ENCODE measurements at places on chromosomes 2 and 18.

DNA sequence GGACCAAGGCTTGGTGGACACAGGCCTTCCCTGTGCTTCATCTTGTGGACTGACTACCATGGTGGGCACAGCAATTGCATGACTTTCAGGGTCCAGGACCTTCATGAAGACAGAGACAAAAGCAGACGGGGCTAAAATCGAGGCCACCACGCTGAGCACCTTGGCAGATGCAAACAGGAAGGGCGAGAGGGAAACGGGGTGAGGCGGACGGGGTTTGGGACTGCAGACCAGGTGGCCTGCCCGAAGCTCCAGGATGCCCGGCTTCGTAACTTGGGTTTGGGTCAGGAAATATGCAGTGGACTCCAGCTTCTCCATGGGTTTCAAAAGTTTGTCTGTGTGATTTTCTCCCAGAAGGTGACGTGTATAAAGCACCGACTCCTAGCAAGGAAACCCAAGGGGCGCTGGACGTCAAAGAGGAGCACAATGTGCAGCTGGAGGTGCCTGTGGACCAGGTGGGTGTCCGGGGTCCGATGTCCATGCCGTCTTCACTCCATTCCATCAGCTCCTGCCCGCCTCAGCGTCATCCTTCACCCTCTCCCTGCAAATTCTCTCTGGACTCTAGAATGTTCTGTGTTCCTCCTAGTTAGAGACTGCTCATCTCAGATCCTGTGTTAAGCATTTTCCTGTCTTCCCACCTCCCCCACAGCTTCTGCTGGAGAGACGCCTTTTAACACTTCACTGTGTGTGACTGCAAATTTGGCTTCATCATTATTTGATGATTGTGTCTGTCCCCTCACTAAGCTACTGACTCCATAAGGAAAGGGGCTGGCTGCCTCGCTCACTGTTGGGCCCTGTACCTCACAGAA lies 65.8 kb downstream of the DCDC2C start:
- no peak for DNase-seq

GRCh38 chr2:197804049-197804757 lies at the start of gene PLCL1:
Gene PLCL1 (plus strand): TSS chr2:197804593.
- DNase-seq: peak; percentile 81

DNA sequence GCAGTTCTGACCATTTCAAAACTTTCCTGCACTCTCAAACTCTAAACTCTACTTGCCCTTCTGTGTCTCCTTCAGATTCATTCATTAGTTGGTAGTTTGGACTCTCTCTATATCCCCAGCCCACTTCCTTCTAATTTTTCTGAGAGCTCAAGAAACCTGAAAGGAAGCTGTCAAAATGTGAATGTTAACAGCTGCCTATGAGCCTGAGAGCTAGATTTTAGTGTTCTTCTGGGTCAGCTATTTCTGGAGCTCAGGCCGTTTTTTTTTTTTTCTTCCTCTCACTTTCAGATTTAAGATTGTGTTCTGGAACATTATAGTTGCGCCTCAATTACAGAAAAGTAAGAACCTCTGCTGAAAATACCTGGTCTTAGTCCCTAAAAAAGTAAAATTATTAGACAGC lies 73.1 kb downstream of the RTN4 start:
- no peak for DNase-seq

- no peak for DNase-seq
Measured at GRCh38 chr2:30655660-30656059, 151.6 kb downstream of the CAPN13 start.

GRCh38 chr2:238425979-238426567 lies 654 bp upstream of the ASB1 start:
- DNase-seq: peak; percentile 49

DNA sequence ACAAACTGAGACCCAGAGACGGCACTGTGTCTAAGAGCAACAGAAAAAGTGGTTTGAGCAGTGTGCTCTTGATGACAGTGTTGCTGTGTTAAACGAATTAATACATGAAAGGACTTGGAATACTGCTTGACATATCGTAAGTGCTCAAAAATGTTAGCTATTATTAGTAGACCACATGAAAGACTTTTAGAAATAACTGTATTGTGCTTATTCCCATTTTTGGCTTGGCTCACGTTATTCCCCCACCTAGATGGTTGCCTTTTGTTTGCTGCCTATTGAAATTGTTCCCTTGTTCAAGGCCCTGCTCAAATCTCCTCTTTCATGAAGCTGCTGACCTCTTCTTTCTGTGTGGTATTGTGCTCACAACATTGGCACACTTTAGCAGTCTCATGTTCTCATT lies 27.8 kb upstream of the C2orf74 start:
- no peak for DNase-seq

DNA sequence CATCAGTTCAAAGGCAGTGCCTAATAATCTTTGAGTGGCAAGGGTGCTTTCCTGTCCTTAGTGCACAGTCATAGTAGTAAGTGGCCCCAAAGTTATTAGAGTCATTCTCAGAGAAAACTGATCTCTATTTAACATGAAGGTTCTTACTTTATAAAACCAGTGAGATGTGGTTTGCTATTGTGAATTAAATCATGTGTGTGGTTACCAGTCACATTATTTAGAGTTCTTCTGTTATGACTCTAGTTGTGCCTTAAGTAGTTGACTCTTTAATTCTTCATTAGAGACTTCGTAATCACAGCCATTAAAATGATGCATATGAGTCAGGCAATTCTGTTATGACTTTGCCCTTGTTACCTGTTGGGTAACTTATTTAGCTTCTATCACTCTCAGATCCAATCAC lies 1392.9 kb upstream of the ACVR2A start:
- DNase-seq: no peak

DNA sequence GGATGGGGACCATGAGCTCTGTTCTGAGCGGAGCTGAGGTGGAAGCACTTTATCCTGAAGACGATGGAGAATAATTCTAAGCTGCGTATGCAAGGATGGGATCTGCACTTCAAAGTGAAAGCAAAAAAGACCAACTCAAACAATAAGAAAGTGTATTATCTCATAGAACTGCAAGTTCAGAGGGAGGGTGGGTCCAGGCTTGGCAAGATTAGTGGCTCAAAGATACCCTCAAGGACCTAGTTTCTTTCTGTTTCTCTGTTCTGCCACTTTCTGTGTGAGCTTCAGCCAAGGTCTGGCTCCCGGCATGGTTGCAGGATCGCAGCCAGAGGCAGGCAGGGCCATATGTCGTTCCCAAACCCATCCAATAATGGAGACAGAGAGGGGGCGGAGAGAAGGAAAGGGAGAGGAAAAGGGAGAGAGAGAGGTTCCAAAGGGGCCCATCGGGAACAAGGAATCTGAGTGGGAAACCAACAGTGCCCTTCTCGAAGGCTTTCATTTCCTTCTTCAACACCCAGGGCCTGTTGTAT lies 169.2 kb upstream of the NCK2 start:
- DNase-seq: no peak

DNA sequence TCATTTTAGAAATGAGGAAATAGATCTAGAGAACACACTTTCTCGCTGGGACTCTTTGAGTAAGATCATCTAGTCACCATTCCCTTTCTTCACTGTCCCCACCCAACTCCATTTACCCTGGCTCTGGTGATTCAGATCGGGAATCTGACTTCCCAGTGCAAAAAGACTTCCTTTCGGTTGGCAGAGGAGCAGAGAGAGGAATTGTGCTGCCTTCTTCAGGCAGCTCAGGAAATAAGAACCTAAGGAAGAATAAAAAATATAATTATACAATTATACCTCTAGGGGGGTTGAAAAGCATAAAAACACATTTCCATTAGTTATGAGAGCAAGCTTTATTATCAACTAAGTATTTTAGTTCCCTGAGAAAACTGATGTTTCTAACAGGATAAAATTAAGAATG lies 9.3 kb upstream of the MPP4 start:
- DNase-seq: no peak

DNA sequence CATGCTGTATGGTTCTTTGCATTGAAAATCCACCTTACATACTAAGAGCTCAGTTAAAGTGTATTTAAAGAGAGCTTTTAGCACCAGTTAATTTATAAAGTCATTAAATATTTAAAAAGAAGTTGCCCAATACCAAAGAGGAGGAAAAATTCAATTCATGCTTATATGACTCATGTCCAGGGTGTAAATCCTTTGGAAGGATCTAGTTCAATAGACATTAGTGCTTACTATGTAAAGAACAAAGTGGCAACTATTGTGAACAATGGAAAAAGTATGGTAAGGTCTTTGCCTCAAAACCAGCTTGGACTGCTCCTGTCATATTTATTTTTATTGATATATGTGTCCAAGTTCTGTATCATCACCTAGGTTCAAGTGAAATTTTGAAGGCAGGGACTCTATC lies 90.5 kb downstream of the SCN9A start:
- DNase-seq: no peak

DNA sequence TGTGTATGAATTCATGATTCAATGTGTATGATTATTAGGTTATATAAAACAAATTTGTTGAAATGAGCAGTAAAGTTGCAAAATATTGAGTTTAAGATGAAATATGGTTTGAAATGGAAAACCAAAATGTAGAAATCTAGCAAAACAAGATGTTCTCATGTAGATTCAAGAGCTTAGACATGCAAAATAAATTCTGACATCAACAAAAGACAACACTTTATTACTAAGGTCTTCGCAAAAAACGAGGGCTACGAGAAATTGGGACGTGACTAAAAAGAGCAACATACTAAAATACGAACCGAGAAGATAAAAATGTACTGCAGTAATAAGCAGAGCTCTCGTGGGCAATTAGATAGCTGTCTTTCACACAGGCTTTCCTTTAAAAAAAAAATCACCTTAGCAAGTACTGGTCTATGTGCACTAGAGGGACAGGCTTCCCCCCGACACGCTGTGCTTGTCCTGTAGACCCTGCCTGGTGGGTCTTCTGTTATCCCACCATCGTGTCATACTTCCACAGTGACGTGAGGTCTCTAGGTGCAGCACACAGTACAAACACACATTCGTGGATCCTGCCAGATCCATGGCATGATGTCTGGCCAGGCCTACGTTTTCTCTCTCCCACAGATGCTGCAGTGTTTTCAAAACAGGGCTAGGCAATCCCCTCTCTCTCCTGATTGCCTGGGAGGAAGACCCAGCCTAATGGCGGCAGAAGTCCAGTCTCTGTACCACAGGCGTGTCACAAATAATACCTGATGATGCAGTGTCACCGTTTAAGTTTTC lies 240.8 kb downstream of the TCF4 start:
- DNase-seq: no peak

DNA sequence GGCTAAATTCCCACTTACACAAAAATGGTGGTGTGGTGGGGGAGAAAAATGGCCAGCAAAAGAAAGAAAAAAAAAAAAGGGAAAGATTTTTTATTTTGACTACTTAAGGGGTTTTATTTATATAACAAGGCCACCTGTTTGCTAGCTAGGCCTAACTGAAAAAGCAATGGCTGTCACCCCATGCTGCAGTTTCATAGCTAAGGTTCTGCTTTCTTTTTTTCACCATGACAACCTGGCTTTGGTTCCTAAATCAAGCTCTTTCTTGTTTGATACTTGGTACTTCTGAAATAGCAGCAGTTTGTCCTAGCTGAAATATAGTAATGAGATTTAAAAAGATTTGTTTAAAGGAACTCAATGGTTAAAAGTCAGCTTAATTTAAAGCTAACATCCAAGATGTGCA lies 433.2 kb upstream of the MEX3C start:
- no peak for DNase-seq

- no peak for DNase-seq
Measured at GRCh38 chr18:36511791-36512352, 214.4 kb downstream of the FHOD3 start.

DNA sequence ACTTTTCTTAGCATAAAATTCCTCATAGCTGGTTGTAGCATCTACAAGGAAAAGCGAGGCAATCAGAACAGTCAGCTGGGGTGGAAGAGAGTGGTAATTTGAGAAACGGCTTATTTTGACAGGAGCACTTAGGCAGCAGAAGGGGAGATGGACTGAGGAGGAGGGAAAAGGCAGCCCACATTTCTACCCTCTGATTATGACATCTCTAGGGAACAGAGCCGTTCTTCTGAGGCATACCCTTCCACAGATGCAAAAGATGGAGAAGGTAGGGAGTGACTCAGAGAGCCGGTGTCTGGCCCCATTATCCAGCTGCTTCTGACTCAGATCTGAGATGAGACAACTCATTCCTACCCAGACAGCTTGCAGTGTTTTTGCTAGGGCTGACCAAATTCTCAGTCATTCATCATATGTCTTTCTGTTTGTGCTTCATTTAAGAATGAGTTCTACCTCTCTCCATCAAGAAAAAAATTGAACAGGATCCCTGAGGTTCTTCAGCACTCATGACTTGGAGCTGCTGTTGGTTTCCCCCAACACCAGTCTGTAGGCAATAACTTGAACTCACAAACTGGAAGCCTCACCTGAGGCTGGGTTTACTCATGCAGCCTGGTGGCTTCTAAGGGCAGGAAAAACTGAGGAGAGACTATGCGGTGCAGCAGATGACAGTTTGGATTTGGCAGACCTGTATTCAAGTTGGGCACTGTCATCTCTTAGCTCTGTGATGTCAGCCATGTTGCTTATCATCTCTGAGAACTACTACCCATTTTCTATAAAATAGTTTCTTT lies 15.9 kb upstream of the SEC11C start:
- DNase-seq: no peak

DNA sequence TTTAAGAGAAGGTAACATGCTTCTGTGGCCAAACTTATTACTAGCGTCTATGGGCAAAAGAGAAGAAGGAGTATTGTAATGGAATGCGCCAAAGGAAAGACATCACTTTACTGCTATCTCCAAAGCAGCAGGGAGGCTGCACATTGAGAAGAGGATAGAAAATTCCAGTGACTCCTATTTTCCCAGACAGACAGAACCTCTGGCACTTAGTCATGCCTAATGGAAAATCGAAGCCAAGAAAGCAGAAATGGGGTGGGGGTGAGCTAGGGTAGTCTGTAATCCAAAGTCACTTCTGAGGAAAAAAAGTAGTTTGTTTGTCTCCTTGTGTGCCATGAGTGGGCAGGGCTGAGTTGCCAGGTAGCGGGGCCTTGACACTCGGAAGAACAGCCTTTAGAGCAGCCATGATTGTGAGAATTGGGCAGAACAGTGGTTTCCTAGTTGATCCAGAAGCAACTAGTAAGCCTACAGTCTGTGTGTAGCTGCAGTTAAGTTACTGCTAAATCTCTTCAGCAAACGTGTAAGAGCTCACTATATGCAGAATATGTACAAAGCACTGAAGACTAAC lies 79.4 kb upstream of the FOSL2 start:
- no peak for DNase-seq

GRCh38 chr2:56244911-56245530 lies 61.2 kb downstream of the CCDC85A start:
- DNase-seq: no peak

DNA sequence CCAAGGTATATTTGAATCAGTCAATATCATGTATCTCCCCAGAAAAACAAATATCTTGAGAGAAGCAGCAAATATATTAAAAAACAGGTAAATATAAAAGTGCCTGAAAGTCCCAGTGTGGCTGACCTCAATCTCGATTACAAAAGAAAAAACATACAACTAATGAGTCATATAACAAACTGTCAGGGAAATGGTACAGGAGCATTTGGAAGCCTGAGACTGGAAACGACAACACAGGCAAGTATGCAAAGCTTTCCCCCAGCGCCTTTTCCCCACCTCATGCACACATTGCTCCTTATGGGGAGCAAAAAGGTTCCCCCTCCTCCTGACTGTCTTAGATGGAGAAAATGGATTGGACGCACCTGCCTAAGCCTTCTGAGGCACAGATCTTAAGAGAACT lies 230.7 kb downstream of the TMX3 start:
- DNase-seq: no peak

Measured in NCI-H1092 treated with DMSO at 0.1 percent for 48 hours (cell line).